Immature natural killer cell (primary cell): ENCODE measurements at places on chromosomes 1 and 21.
A peak's percentile ranks its signal among the peaks of the same experiment; 100 is the strongest.

- no peak for DNase-seq
Observed at GRCh38 chr1:117271959-117272358, 61.2 kb upstream of the VTCN1 start.

DNA sequence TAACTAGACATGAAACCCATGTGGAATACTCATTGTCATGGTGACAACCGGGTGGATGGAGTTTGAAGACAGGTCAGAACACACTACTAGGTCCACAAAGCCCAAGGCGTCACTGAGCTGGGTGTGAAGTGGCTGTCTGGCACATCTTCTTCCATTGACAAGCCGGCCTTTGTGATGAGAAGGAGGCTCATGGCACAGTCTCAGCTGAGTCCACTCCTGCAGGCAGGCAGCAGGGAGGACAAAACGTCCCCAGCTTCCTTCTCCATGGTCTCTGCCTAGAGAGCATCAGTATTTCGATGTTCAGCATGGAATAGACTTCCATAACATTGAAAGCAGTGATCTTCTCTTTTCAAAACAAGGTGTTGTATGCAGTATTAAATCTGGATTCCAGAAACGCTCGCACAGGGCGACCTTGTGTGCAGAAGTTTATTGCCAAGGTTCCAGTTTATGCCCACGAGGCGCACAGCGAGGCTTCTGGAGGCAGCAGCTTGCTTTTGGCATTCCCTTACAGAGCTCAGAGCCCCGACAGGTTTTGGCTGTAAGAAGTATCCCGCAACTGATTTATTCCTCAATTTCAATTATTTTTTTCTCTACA is 104.2 kb downstream of the SIM2 start:
- no peak for DNase-seq

GRCh38 chr1:199173356-199173755 is 534.5 kb downstream of the PTPRC start:
- DNase-seq = peak; percentile 85

GRCh38 chr1:236944556-236944955 is 59.7 kb downstream of the MT1HL1 start:
- DNase-seq = no peak

DNA sequence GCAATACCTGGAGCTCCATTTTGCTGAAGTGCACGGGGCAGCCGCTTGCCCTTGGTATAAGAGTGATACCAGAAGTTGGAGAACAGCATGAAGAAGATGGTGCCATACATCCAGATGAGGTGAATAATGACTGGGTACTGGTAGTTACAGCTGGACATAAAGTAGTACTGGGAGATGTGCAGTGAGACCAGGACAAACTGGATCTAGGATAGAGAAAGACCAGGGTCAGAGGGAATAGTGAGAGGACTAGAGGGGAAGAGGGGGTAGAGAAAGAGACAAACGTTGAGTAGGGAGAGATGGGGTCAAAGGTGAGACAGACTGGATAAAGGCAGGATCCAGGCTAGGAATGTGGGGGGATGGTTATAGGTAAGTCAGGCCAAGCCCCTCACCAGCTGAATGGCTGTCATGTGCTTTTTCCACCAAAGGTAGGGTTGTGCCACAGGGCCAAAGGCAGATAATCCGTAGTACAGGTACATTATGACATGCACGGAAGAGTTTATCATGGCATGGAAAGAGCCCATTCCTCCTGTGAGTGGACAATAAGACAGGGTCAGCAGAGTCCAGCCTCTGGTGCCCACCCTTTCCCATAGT is 3.8 kb downstream of the ELOVL1 start:
- no peak for DNase-seq

DNA sequence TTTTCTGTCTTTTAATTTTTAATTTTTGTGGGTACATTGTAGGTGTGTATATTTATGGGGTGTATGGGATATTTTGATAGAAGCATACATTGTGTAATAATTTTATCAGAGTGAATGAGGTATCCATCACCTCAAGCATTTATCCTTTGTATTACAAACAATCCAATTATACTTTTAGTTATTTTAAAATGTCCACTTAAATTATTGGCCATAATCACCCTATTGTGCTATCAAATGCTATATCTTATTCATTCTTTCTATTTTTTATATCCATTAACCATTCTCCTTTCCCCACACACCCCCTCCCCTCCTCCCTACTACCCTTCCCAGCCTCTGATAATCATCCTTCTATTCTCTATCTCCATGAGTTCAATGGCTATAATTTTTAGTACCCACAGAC is 70.2 kb upstream of the TSHB start:
- DNase-seq = no peak
